ENCODE measurements at places on chromosomes 11 and 22.

GRCh38 chr11:86938203-86938899, 16.8 kb downstream of the FZD4 start:
- no peak for DNase-seq

DNA sequence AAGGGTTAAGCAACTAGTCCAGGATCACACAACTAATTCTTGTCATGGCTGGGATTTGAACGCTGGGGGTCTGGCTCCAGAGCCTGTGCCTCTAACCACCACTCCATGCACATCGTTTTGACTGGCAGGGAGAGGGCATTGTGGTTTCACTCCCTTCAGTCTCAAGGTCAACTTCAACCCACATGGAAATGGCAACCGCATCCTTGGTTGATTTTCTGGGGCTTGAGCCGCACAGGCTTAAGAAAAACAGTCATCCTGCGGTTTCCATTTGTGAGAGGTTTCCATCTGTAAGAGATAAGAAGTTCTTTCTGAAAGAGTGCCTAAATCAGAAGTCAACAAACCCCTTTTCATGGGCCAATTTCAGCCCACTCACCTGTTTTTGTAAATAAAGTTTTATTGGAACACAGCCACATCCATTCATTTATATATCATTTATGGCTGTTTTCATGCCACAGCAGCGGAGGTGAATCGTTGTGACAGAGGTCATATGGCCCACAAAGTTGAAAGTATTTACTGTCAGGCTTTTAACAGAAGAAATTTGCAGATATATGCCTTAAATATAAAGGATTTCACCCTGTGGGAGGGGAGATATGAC, 65.7 kb downstream of the SGSM1 start:
- no peak for DNase-seq

- no peak for DNase-seq
Observed at GRCh38 chr11:91194546-91194945, 971.7 kb upstream of the CHORDC1 start.

DNA sequence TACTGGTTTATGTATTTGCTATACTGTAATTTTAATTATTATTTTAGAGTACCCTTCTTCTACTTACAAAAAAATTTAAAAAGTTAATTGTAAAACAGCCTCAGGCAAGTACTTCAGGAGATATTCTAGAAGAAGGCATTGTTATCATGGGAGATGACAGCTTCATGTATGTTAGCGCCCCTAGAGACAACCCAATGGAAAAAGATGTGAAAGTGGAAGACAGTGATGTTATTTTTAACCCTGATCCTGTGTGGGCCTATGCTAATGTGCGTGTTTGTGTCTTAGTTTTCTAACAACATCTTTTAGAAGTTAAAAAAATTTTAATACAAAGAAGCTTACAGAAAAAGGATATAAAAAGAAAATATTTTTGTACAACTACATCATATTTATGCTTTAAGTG, 205.0 kb downstream of the FAM76B start:
- DNase-seq = no peak

DNA sequence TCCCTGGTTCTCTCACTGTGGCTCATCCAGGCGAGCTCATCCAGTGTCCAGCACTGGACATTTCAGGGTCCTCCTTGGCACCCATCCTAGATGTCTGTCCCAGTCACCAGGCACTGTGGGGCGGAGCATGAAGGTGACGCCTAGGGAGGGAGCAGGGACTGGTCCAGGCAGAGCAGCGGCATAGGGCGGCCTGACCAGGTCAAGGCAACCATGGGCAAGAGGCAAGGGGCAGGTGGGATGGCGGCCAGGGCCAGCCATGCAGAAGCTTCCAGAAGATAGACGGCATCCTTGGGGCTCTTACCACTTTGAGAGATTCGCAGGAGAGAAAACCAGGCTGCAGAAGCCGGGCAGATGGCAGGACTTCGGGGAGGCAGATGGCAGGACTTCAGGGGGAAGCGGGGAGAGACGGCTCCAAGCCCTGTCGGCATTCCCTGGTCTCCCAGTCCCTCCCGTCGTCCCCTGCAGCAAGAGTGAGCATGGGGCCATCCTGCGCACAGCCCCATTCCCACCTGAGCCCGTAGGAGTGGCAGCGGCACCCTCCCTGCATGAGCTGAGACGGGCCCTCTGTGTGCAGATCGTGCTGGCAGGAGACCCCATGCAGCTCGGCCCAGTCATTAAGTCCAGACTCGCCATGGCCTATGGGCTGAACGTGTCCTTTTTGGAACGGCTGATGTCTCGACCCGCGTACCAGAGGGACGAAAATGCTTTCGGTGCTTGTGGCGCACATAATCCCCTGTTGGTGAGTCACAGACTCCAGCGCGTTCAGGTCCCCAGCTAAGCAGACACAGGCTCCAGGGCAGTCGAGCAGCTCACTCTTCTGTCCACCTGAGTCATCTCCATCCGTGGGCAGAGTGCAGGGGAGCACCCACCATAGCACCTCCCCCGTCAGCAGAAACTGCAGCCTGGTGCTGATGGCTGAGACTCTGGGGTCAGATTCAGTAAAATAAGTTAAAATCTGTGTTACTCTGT, 20.1 kb upstream of the PANX2 start:
- no peak for DNase-seq

GRCh38 chr11:119196833-119197483, 9.2 kb upstream of the CBL start:
- peak; percentile 59 for DNase-seq

DNA sequence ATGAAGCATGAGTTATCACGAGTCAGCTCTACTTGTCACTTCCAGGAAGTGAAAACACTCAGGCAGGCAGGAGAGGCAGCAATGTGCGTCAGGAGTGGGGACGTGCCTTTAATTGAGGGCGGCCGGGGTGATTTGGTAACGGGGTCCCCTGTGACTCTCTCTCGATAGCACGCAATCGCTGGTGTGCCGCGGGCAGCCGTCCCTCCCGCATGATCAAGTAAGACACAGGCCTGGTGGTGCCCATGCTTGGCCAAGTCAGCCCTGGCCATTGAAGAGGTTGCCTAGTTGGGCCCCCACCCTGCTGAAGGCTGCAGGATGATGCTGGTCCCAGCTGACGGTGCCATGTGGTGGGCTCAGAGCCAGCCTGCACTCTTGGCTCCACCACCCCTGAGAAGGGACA, 29.7 kb downstream of the CACNG2 start:
- no peak for DNase-seq

DNA sequence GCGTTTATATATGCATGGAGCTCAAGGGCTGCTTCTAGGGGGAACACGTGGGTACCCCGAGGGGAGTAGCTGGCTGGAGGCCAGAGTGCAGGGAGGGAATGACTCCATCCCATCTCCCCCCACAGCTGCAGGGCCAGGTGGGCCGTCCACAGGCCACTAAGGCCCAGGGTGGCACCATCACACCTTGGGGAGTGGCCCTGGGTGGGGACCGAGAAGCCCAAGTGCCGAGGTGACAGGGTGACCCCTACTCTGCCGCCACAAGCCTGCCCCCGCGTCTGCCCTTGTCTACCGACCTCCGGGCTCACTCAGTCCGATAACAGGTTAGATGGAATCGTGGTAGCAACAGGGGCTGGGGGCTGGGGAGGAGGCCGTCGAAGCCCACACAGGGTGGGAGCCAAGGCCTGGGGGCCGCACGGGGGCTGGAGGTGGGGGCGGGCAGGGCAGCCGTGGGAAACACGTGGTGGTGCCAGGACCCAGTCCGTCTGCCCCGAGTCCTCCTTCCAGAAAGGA, 125.7 kb downstream of the KCNQ1OT1 start:
- no peak for DNase-seq

GRCh38 chr22:44311855-44312170, 938 bp downstream of the SHISAL1 start:
- DNase-seq = no peak

GRCh38 chr11:35274909-35275785, 136.2 kb downstream of the CD44 start:
- no peak for DNase-seq

DNA sequence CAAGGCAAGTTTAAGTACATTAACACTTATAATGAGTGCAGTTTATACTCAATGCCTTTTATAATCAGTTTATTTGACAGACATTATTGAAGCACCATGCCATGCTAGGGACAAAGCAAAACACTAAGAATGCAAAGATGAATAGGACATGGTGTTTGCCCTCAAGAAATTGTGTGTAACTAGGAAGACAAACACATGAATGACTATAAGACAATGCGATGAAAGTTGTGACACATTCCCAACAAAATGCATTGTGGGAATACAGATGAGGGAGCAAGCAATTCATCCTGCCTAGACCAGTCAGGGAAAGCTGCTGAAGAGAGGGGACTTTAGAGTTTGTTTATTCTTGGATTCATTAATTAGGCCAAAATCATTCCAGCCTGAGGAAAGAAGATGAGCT, 133.8 kb upstream of the TRPC6 start:
- no peak for DNase-seq

DNA sequence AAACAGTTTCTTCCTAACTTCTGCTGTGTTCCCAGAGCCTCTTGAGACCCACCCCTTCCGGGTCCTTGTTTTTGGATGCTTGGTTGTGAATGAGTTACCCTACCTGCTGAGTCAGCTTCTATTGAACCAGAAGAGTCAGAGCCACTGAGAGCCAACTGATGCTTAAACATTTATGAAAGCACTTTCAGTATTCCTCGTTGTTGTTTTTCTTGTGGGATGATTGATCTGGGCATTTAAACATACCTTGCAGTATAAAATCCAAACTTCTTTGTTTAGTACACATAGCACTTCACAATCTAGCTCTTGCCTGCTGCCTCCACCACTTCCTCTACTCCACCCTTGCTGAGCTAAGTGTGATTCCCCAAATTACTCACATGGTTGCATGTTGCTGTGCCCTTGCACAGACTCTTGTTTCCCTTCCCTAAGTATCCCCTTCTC, 5.5 kb downstream of the PRSS23 start:
- no peak for DNase-seq

GRCh38 chr22:44463151-44463550, 34.9 kb downstream of the RTL6 start:
- no peak for DNase-seq

- DNase-seq = no peak
Observed at GRCh38 chr11:2687782-2688191, 12.0 kb downstream of the KCNQ1OT1 start.

DNA sequence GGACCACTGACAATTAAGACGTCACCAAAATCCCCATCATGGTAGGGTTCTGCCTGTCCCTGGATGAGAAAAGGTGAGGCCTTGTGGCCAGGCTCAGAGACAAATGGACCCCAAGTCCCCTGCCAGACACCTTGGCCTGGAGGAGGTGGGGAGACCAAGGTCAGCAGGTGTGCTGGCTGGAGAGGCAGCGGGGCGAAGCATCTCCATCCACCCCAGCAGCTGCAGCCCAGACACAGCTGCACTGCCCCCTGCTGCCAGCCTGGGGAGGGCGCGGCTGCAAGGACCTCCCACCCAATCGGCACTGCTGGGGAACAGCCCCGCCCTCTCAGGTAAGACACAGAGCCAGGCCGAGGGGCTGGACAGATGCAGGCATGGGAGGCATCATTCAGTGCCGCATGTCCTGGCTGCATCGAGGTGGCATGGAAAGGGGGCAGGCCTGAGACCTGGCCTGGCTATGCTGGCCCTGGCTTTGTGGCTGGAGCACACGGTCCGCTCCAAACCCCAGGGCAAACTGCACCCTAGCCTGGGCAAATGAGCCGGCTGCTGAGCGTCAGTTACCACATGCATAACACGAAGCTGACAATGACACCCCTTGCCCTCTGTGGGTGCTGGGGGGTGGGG, 12.2 kb upstream of the MFNG start:
- DNase-seq = peak; percentile 67

GRCh38 chr22:24601217-24602104, 1.5 kb upstream of the GGT1 start:
- no peak for DNase-seq

DNA sequence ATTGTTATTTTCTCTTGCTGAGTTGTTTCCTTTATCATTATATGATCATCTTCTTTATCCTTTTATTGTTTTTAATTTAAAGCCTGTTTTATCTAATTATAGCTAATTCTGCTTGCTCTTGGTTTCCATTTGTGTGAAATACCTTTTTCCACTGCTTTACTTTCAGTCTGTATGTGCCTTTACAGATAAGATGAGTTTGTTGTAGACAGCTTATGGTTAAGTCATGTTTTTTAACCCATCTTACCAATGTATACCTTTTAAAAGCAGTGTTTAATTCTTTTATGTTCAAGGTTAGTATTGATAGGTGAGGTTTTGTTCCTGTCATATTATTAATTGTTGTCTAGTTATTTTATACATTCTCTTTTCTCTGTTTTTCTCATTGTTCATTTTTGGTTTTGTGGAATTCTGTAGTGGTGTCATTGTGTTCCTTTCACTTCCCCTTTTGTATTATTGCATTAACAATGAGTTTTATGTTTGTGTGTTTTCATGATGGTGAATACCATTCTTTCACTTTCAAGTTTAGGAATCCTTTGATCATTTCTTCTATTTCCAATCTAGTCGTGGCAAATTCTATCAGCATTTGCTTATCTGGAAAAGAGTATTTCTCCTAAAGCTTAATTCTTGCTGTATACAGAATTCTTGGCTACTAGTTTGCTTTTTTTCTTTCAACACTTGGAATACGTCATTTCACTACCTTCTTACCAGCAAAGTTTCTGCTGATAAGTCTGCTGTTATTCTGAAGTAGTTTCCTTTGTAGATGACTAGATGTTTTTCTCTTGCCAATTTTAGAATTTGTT, 21.8 kb downstream of the OR5AN1 start:
- no peak for DNase-seq

DNA sequence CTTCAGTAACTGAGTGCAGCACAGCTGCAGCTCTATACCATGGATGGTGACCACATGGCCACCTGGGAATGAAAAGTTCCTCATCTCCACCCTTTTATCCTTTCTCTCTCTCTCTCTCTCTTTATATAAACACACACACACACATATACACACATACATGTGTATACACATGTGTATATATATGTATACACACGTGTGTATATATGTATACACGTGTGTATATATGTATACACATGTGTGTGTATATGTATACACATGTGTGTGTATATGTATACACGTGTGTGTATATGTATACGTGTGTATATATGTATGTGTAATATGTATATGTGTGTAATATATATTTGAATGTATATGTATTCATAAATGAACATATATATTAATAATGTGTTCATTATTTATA, 18.8 kb upstream of the FAR1 start:
- no peak for DNase-seq

- DNase-seq = no peak
Observed at GRCh38 chr11:7901319-7901854, 29.7 kb downstream of the OR10A6 start.

GRCh38 chr22:39244496-39245129, at the start of gene PDGFB:
TSS of gene PDGFB (minus strand) at chr22:39244982. CDS start at chr22:39243963, 1,019 bp downstream.
- no peak for DNase-seq

DNA sequence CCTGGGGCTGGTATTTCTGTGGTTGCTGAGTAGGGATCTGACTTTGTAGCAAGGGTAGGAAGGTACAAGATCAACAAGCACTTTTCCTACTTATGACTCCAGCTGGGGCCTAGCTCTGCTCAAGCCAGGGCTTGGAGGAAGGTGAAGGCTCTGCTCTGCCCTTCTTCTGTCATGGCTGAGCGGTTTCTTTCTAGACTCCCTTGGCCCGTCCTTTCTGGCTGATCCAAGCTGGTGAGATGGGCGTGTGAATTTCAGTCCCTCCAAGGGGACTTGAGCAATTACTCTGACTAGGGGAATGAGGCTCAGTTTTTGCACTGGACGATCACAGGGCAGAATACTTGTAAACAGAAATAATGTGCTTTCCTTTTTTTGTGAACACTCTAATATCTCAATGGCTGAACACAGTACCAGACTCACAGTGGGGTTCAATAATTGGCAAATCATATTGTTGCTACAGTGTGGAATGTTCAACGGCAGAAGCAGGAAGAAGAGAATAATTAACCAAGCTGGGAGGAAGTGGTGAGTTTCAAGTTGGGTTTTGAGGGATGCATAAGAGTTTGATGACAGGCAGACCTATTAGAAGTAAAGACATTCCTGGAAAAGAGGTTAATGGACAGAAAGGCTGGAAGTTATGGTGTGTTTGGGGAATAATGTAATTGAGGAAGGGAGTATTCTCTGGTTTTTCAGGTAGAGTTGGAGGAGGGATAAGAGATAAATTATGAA, 507.6 kb downstream of the MIAT start:
- DNase-seq = no peak
